Non-pigmented ciliary epithelial cell (primary cell): ENCODE measurements at places on chromosomes 6 and 20.
A peak's percentile ranks its signal among the peaks of the same experiment; 100 is the strongest.

- no peak for DNase-seq
Measured at GRCh38 chr20:973785-974194, 28.3 kb downstream of the RSPO4 start.

DNA sequence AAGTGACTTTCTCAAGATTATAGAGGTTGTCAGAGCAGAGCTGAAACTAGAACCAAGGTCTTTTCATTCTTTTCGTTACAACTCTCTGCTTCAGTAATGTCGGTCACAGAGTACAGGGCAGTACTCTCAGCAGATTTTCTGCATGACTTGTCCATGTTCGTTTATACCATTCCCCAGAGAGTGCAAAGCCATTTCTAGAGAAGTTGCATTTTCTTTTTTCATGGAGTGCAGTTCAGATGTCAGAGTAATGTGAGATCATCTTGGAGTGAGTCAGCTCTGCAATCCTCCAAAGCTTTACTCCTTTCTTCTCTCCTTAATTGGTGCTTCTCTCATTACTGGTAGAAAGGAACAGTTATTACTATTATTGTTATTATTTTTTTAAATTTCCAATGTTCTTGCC lies 115.6 kb upstream of the B3GAT2 start:
- peak; percentile 54 for DNase-seq

GRCh38 chr6:145968051-145968450 lies 3.9 kb upstream of the SHPRH start:
- DNase-seq = no peak

DNA sequence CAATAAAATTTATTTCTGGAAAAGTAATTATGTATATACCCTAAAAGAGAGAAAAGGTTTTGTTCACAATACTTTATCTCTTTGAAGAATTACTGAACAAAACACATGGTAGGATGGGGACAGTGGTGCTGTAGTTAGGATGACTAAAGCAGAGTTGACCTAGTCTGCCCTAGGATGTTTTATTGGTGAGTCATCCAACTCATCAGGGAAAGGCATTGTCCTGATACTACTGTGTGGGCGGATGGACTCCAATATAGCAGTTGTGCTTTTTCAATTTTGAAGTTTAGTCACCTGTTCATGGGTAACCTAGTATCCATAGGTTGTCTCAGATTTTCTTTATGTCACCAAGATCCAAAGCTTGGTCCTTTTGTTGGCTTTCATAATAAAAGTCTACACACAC lies 53.3 kb upstream of the EYS start:
- peak; percentile 26 for DNase-seq

GRCh38 chr6:43970068-43970912 lies 157.0 kb downstream of the MRPL14 start:
- no peak for DNase-seq

GRCh38 chr20:12395353-12395752 lies 477.7 kb downstream of the BTBD3 start:
- no peak for DNase-seq

DNA sequence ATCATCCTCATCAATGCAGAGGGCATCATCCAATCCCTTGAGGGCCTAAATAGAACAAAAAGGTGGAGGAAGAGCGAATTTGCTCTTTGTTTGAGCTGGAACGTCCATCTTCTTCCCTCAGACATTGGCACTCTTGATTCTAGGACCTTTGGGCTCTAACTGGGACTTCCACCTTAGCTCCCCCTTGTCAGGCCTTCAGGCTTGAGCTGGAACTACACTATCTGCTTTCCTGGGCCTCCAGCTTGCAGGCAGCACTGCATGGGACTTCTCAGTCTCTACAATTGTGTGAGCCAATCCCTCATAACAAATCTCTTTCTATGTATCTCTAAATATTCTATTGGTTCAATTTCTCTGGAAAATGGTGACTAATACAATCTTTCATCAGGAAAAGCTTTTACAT lies 155.4 kb downstream of the MCHR2 start:
- DNase-seq = no peak

- no peak for DNase-seq
Measured at GRCh38 chr6:81475646-81476045, 276.8 kb downstream of the TENT5A start.

DNA sequence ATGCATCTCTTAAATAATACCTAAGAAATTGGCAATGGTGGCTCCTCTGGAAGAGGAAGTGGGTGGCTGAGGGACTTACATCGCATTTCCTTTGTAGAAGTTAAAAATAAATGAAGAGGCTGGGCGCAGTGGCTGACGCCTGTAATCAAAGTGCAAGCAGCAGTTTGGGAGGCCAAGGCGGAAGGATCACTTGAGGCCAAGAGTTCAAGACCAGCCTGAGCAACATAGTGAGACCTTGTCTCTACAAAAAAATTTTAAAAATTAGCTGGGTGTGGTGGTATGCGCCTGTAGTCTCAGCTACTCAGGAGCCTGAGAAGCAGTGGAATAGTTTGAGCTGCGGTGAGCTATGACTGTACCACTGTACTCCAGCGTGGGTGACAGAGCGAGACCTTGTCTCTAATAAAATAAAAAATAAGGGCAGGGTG lies 12.2 kb upstream of the NCOA3 start:
- DNase-seq = no peak

- peak; percentile 6 for DNase-seq
Measured at GRCh38 chr6:100948381-100949133, 67.4 kb upstream of the ASCC3 start.

- peak; percentile 89 for DNase-seq
Measured at GRCh38 chr20:34222208-34222607, 19.0 kb upstream of the ASIP start.

DNA sequence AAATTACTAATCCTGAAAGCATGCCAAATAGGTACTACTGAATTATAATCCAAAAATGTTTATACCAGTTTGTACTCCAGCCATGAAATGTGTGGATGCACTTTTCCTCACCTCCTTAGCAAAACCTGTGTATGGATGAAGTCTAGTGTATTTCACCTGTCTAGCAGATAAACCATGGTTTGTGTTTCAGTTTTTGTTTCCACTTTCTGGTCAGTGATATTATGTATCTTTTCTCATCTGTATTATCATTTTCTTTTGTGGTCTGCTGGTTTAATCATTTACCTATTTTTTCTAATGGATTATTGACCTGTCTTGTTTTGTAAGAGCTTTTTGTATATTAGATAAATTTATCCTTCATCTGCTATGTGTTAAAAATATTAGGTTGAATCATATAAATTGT lies 41.0 kb upstream of the TMEM217 start:
- DNase-seq = no peak

- DNase-seq = no peak
Measured at GRCh38 chr20:3811467-3812258, 8.7 kb upstream of the AP5S1 start.
